ENCODE measurements at places on chromosomes 4 and X.

DNA sequence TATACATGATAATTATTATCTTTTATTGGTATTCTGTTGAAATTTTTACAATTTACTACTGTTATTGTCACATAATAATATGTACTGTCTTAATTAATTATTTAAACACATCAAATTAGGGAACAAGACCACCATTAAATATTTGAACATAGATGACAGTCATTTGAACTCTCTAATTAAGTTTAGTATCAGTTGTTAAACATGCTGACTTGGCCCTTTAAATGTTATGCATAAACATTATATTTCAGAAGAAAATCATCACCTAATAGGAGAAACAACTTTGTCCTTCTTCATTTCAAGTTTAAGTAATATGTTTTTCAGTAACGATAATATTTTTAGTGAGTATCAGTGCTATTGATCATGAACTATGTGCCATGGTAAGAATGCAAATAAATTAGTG, 623.5 kb upstream of the GNPDA2 start:
- no peak for DNase-seq

- DNase-seq, result no peak
Observed at GRCh38 chr4:107065201-107065600, 29.1 kb upstream of the DKK2 start.

DNA sequence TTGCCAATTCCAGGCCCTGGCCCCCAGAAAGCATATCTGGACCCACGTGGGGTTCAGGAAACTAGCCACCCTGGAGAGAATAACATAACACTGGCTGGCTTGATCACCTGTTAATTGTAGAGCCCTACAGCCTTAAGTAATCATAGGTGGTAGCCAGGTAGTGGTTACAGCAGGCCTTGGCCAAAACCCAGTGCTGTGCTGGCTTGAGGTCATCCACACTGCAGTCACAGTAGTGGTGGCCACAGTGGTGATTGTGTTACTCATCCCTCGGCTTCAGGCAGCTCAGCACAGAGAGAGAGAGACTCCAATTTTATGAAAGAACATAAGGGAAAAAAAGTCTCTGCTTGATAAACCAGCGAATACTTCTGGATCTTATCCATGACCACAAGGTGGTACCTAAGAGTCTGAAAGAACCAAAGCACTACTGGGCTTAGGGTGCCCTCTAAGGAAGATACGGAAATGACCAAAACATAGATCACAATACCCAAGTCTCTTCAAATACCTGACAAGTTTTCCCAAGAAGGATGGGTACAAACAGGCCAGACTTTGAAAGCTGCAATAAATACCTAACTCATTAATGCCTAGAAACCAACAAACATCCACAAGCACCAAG, 46.6 kb upstream of the CDX4 start:
- no peak for DNase-seq

DNA sequence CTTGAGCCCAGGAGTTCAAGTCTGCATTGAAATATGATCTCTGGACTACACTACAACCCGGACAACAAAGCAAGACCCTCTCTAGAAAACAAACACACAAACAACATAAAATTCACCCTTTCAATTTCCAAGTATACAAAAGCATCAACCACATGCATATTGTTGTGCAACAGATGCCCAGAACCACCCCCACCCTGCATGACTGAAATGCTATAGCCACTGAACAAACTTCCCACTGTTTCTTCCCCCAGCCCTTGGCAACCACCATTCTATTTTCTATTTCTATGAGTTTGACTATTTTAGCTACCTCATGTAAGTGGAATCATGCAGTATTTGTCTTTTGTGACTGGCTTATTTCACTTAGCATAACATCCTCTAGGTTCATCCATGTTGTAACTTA, 14.2 kb upstream of the C4orf51 start:
- DNase-seq, result no peak

DNA sequence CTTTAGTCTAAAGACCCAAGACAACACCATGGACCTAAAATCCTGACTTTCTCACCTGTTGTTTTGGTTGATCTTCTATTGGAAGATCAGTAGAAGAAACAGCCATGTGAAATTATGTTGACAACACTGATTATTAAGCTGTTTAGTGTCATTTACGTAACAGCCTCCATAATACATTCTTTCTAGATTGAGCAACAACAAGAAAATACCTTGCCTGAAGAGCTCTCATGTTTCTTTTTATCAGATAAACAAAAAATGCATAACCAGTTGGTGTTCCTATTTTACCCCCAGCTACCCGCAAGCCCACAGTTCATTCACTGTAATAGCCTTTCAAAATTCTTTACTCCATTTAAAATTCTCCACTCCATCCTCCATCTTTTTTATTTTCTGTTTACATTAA, 20.5 kb downstream of the GPC4 start:
- no peak for DNase-seq

DNA sequence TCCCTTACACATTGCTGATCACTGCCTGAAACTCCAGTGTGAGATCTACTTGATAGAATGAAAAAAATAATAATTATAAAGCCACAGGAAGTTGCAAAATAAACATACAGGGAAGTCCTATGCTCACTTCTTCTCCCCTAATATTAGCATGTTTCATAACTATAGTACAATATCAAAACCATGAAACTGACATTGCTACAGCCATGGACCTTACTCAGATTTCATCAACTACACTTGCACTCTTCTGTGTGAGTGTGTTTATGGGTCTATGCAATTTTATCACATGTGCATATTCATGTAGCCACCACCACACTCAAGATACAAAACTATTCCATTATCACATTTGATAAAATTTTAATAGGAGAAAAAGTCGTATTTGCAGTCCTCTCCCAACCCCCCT, 57.3 kb downstream of the SPINK2 start:
- no peak for DNase-seq

DNA sequence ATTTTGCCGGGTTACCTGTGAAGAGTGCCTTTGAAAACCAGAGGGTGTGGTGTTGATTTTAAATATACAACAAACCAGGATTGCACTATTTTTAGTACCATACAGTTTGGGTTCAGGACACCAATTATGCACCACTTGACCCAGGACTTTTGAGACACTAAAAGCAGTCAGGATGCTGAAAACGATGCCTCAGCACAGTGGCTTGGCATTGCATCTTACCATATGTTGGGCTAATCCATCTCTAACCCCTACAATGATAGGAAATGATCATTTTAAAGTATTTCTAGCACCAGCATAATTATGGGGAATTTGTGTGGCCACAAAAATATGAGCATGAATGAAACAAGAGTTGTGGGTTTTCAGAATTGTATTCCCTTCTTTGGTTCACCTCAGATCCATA, 4.1 kb downstream of the IBSP start:
- no peak for DNase-seq

GRCh38 chr4:84697159-84697558, 114.2 kb downstream of the CDS1 start:
- DNase-seq, result no peak

DNA sequence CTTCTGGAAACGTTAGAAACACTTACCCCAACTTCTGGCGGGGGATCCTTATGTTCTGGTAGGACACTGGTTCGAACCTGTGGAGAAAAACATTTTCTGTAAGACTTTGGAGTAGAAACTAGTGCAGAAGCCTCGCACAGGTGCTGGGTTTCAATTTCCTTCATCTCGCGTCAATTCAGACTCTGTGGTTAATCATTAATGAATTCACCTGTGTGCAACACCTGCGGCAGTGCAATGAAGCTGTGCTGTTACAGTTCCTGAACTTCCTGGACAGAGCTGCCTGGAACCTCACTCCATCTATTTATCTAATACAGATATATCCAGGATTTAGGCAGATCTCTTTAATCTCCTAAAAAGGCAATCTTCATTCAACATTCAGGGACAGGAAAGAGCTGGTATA, 531.4 kb downstream of the INPP4B start:
- no peak for DNase-seq

DNA sequence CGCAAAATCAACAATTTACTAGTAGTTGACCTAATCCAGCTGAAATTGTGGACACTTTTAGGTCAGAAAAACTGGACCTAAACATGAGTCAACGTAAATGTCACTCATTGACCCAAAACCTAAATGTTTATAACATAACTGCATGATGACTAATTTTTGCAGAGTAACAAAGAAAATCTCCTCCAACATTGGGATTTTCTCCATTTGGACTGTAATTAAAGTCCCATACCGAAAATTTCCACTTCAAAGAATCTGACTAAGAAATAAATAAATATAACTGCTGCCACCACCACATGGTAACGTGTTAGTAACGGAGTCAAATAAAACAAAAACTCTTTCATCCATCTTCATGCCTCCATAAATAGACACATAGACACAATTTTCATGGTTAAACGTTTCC, 1.9 kb downstream of the ADGRA3 start:
- DNase-seq, result no peak

GRCh38 chr4:184094532-184095159, 123.0 kb downstream of the ENPP6 start:
- no peak for DNase-seq

DNA sequence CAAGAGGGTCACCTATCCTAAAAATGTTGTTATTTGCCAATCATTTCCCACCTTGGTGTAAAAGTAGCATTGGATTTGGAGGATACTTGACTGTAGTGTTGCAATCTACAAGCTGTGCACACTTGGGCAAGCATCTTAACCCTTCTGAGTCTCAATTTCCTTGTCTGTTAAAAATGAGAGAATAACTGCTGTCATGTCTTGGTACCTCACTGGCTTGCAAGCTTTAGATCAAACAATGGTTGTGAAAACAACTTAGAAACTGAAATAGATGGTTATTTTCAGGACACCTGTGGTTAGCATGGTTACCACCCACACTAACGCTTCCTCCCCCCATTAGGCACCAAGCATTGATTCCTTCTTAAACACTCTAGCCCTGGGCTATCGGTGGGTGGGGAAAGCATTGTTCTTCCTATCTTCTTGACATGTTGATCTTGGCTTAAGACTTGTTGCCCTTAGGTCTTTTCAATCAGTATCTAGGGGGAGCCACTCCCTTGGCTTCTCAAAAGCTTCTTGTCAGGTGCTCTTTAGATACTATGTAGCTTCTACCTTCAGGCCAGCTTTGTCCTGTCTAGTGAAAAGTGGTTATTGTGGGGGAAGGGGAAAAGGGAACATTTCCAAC, 10.6 kb upstream of the AMOT start:
- no peak for DNase-seq

GRCh38 chr4:12118651-12119213, 690.0 kb upstream of the HS3ST1 start:
- DNase-seq, result no peak

DNA sequence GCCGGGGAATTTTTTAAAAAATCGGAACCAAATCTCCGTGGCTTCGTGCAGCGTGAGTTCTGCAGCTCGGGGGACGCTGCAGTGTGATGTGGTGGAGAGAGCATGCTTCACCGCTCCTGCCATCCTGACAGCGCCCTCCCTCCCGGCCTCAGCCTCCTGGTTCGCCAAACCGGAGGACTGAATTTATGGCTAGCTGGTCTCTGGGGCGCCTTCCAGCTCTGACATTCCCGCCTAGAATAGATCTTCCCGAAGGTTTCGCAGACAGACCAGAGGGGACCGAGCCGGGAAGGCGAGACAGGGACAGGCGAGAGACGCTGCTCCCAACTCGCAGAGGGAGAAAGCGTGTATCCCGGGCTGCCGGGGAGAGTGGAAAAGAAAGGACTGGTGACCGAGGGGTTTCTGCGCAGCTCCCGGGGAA, 25.9 kb downstream of the HOPX start:
- peak; percentile 64 for DNase-seq

DNA sequence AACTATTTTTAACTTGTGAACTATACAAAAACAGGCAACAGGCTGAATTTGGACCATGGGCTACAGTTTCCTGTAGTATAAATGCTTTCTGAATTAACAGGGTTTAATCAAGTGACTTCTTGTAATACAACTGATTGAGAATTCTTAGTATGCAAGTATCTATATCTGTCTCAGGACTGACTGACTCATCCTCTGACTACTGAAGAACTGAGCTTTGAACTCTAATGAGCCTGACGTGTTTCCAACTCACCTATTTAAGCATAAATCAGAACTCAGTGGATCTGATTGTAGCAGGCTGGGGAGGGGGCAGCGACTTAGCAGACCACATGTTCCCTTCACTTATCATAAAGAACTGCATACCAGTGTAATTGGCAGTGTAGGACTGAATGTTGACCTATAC, 7.8 kb downstream of the SPATA4 start:
- no peak for DNase-seq

DNA sequence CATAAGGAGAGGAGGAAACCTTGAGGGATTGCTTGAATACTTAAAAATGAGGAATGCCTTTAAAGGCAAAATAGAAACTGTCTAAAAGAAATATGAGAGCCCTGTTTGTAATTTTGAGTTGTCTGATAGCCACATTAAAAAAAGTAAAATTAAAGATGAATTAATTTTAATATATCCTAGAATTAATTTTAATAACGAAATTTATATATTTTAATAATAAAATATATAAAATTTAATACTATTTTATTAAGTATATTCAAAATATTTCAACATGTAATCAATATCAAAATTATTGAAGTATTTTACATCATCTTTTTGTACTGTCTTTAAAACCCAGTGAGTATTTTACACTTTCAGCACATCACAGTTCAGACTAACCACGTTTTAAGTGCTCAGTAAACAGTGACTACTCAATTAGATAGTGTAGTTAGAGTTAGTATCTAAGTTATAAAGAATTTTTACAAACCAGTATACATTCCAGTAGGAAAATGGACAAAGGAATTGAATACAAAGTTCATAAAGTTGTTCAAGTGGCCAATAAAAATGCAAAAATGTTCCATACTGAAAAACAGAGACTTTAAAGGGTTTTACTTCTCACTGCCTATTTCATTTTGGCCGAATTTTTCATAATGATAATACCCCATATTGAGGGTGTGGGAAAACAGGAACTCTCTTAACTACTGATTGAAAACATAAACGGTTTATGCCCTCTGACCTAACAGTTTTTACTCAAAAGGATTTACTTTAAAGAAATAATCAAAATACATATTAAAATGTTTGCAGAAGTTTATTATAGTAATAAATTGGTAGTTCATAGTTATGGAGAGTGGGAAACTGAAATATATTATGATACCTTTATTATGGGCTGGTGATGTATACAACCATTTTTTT, 2.9 kb downstream of the SLC30A9 start:
- no peak for DNase-seq

Measured in iPS-NIHi11 (cell line).